ENCODE measurements at places on chromosomes 3 and 15.

DNA sequence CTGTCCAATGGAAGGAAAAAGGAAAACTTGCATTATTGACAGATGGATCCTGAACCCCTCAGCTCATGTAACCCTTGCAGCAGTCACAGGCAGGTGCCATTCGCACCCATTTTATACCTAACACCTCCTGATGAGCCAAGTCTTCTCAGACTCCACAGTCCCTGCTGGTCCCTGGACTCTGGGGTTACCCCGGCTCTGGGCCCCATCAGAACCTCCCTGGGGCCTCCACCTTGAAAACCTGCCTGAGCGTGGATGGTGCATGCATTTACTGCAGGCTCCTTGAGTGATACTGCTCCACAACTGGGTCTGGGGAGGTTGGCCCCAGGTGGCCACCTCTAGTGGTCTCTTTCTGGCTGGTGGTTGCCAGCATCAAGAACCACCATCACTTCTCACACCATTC is 15.9 kb upstream of the DOCK3 start:
- DNase-seq: no peak

- DNase-seq: no peak
These were observed 19.1 kb downstream of the ALDH1L1 start for GRCh38 chr3:126161309-126161708.

- no peak for DNase-seq
These were observed 3.2 kb downstream of the SLC6A6 start for GRCh38 chr3:14405360-14406238.

- no peak for DNase-seq
These were observed 23.6 kb downstream of the KCNMB3 start for GRCh38 chr3:179227349-179227748.

DNA sequence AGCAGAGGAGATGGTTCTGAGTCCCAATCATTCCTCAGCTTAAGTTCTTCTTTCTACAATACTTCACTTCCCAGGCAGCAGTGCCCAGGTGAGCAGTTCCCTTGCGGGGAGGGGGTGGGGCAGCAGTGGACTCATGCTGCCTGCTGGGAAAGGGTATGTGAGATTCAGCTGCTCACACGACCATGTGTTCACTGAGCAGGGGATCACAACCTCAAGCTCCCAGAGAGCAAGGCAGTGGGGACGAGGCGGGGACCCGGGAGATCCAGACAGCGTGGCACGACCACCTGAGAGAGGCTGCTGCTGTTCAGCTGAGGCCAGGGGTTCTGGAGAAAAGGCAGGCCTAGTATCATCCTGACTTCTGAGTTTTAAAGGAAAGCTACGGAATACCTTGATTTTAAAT is 166.6 kb downstream of the XXYLT1 start:
- no peak for DNase-seq

GRCh38 chr15:73919706-73920105 is 6.6 kb upstream of the LOXL1 start:
- no peak for DNase-seq

GRCh38 chr3:94529816-94530215 is 467.0 kb downstream of the NSUN3 start:
- no peak for DNase-seq

- no peak for DNase-seq
These were observed 3.0 kb downstream of the PLA1A start for GRCh38 chr3:119600732-119601131.

GRCh38 chr3:107847791-107848190 is 243.0 kb downstream of the CD47 start:
- DNase-seq: no peak

DNA sequence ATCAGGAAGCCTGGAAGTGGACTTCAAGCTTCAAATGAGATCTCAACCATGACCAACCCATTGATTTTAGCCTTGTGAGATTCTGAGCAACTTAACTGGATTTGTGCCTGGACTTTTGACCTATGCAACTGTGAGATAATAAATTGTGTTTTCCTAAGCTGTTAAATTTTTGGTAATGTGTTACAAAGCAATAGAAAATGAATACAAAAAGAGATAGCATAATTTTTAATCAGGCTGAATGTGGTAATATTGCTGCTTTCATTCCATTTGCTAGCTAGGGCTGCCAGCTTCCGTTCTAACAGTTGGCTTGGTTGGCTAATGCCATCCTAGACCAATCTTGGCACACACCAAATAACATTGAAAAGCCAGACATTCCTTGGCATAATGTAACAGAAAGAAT is 12.2 kb downstream of the PROS1 start:
- no peak for DNase-seq

- no peak for DNase-seq
These were observed 8.3 kb upstream of the UBE2E1 start for GRCh38 chr3:23797491-23797890.

- DNase-seq: no peak
These were observed 211.3 kb downstream of the TIGIT start for GRCh38 chr3:114504941-114505628.

- DNase-seq: no peak
These were observed 47.1 kb downstream of the CRTC3 start for GRCh38 chr15:90576711-90577389.

DNA sequence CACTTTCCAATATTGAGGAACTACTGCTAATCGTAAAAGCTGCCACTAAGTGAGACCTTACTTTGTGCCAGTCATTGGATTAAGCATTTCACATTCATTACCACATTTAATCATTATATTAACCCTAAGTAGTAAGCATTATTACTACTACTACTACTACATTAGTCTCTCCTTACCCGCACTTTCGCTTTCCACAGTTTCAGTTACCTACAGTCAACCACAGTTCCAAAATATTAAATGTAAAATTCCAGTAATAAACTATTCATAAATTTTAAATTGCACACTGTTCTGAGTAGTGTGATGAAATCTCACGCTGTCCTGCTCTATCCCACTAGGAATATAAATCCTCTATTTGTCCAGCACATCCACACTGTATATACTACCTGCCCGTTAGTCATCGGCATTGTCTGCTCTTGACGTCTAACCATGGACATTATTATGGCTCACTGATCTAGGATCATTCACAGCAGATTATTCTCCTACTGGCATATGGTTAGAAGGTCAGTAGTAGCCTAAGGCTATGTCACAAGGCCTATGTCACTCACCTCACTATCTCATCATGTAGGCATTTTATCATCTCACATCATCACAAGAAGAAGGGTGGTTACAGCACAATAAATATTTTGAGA is 121.1 kb downstream of the GSK3B start:
- DNase-seq: no peak

GRCh38 chr3:123328851-123329635 is 119.8 kb downstream of the ADCY5 start:
- DNase-seq: no peak

DNA sequence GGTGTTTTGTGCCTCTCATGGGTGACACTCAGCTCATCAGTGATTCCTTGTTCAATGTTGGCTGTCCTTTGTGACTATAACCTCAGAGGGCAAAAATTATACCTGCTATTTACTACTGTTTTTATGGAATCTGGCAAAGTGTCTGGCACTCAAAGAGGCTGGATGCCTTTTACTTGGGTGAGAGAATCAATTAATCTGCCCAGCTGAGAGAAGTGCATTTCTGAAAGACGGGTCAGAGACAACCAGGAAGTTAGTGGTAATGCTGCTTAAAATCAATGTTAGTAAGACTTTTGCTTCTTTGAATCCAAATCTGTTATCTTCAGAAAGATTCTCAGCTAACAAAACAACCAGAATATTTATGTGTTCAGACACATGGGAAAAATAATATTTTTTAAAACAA is 436.2 kb upstream of the SUCLG2 start:
- DNase-seq: no peak

GRCh38 chr15:58182460-58183163 is 44.4 kb downstream of the AQP9 start:
- DNase-seq: no peak

DNA sequence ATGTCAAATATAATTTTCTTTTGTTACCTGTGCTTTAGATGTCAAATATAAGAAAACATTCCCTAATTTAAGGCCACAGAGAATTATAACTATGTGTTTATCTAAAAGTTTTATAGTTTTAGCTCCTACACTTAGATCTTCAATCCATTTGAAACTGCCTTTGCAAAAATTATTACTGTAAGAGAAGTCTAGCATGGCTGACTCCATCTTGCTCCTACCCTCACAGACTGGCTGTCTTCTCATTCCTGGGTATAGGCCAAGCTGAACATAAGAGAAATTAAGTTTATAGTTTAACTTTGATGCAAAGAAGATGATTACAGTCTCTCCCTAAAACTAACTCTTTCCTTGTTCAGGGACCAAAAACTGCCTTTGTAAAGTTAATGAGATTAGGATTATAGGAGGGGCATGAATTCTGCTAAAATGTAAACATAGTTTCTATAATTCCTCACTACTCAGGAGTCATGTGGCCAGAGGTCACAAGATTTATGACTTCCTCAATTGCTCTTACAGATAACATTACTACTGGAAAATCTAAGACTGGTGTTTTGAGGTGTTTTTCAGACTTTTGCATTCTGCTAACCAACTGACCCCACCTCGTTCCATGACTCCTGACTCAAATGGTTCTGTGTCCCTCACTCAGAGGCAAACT is 184.0 kb downstream of the BCHE start:
- no peak for DNase-seq

GRCh38 chr3:172148241-172148640 is 108.9 kb downstream of the FNDC3B start:
- DNase-seq: no peak

GRCh38 chr3:167843886-167844285 is 108.4 kb downstream of the SERPINI1 start:
- no peak for DNase-seq

GRCh38 chr15:54304321-54304720 is 326.1 kb downstream of the UNC13C start:
- DNase-seq: no peak

- no peak for DNase-seq
These were observed 476.3 kb downstream of the EPHB1 start for GRCh38 chr3:135271177-135272025.

- no peak for DNase-seq
These were observed 1.0 kb downstream of the LPP start for GRCh38 chr3:188154809-188155574.

DNA sequence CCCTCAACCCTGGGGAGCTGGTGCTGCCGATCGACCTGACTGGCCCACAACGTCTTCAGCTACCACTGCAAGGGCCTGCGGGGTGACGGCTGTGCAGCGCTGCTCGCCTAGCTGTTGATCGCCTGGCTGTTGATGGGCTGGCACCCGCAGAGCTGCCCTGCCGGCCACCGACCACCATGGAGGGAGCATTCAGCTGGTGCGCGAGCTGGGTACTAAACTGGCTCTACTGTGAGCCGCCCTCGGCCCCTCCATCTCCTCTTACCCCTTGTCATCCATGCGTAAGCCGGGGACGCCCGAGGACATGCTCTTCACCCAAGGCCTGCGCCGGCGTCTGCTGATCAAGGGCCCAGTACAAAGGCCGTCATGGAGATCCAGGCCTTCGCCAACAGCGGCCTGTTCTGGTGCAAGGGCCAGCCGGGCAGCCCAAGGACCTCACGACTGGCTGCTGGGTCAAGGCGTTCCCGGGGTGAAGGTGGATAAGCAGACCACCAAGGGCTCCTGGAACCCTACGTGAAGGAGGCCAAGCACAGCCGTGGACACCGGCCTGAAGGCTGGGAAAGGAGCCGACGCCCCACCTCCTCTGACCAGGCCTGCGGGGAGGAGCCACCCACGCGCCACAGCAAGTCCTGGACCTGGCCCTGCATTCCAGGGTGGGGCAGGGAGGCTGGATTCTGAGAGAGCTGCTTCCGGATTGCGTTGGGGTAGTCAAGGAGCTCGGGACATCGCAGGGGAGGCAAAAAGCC is 46.9 kb downstream of the SFMBT1 start:
- DNase-seq: no peak

- peak; percentile 62 for DNase-seq
These were observed 106.3 kb upstream of the ABHD17C start for GRCh38 chr15:80588801-80589200.

- DNase-seq: no peak
These were observed 23.5 kb upstream of the SLC4A7 start for GRCh38 chr3:27507515-27508266.

GRCh38 chr15:39084674-39085530 is 496.0 kb upstream of the THBS1 start:
- DNase-seq: no peak

DNA sequence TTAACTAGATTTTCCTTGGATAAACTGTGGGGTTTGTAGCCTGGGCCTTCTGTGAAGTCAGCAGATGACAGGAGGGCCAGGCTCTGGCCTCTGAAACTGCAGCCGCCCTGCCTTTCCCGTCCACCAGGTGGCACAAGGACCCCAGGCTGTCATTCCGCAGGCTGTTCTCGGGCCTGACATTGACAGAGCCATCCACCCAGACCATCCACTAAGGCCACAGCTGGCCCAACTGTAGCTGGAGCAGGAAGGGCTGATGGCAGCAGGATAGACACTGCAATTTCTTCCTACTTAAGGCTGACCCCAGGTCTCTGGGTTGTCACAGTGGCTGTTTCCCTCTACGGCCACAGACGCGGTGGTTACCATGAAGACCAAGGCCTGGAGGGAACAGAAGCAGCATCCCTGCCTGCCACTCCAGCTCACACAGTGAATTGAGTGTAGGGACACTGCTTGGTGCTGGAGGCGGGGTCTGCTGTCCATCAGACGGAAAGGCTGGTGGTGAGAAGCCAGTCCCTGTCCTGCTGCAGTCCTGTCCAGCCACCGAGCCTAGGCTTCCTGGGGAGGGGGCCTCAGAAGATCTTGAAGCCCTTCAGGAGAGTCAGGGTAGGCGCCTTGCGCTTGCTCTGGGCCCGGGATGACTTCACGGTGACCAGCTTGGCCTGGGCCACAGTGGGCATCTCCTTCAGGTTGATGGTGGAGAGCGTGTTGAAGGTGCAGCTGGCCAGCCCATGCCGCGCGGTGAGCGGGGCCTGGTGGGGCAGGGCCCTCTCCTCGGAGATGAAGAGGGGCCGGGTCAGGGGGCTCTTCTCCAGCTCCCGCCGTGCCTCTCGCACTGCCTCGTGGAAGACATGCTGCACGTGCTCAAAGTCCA is 9.4 kb downstream of the SLC51B start:
- no peak for DNase-seq

DNA sequence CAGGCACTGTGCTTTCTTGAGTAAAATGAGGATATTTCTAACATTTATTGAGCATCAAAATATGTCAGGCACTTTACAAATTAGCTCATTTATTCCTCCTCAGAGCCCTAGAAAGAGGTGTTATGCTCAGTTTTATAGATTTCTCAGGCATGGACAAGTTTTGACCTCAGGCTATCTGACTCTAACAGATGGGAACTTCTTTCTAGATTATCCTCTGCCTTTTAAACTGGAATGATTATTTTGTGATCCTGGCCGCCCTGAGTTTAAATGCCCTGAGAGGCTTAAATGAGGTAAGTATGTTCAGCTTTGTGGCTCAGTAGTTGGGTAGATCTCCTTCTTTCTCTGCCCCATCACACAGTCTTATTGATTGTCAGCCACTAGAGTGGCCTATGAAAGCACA is 32.3 kb upstream of the ATP1B3 start:
- DNase-seq: no peak

Measured in fibroblast of skin of left biceps (primary cell).